Breast epithelium (tissue), 4 donors: ENCODE measurements at places on chromosomes 11 and 22.

DNA sequence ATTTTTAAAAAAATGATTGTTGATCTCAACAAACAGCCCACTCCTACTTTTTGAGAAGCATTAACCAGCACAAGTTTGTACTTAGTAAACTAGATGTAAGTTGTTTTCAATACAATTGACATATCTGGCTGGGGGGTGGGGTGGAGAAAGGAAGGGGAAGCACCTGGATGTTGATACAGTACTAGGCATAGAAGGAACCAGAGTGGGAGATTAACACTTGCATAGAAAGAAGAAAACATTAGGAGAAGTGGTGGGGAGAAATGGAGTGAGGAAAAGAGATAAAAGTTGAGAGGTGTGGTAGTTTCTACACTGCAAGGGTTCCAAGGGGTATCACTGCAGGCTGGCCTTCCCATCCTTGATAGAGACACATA, 10.6 kb upstream of the GAB2 start:
- H3K27ac ChIP-seq: no peak overlapping the region
- no peak for DNase-seq
- no peaks in the 10 kb centered on the region for H3K36me3 ChIP-seq
- no peak overlapping the region for H3K4me3 ChIP-seq
- H3K4me1 ChIP-seq: no peaks in the 10 kb centered on the region

DNA sequence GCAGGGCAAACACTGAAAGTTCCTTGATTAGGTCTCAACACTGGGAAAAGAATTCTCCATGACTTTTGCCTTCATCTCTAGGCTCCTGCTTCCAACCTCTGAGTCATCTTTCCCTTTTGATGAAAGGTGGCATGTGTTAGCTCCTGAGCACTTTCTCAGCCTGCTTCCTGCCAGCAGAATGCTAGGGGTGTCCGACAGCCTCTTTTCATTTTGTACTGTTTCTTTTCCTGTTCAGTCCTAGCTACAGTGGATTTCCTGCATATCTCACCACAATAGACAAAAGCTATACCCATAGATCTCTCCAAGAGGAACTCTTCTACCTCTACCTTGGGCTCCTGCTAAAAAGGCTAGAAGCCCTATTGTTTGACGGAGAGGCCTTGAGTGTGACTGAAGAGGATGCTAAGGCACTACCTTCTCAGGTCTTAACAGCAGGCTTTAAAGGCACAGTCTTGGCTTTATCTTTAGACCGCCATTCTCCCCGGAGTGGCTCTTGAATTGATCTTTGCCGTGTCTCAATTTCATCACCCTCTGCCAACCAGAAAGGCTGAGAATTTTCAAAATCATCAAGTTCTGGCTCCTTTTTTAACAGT, 145.5 kb downstream of the RBFOX2 start:
- no peaks in the 10 kb centered on the region for H3K36me3 ChIP-seq
- peak overlapping the region; percentile 32 for H3K27ac ChIP-seq
- no peak overlapping the region for H3K4me3 ChIP-seq
- H3K4me1 ChIP-seq: peaks cover 14% of the 10 kb centered on the region
- DNase-seq: no peak

DNA sequence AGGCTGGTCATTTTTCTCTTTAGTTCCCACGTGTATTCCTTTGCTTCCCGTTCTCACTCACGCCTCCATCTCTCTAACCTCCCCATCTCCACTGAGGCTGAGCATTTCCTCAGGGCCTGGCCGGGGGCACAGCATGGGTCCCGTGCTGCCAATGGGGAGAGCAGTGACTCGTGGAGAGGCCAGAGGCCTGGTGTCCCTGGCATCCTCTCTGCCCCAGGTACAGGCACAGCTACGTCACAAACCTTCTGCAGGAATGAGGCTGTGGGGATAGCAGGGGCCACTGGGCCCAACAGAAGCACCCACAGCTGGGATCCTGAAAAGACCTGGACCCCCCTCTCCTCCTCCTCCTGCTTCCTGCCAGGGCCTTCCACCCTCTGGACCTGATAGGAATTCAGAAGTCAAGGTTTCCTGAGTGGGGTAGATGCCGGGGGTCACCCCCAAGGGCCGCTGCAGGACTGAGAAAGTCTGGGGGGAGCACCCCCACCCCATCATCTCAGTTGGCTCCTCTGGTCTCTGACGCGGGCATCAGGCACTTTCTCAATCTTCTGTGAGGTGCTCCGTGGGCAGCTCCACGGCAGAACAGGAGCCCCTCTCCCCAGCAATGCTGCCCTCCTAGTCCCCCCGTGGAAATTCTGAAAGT, 11.8 kb downstream of the PNPLA5 start:
- H3K27me3 ChIP-seq: peaks cover 26% of the 10 kb centered on the region
- no peak overlapping the region for H3K4me3 ChIP-seq
- DNase-seq: peak; percentile 33
- no peak overlapping the region for H3K27ac ChIP-seq
- no peaks in the 10 kb centered on the region for H3K36me3 ChIP-seq
- H3K4me1 ChIP-seq: no peaks in the 10 kb centered on the region

DNA sequence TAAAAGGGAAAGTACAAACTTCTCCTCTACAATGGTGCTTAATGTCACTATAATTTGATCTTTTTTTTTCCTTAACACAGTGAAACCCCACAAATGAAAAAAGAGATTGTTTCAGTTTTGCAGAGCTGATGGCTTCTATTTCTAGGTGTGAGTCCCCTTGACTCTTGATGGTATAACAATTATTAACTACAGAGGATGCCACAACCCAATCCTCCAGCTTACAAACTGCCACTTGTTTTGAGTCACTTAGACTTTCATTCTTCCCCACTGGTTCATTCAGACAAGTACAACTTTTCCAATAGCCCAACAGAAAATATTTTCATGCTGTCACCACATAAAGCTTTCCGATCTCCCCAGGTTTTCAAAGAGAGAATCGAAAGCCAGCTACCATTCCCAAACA, 812.2 kb downstream of the LRRC4C start:
- no peaks in the 10 kb centered on the region for H3K4me1 ChIP-seq
- no peaks in the 10 kb centered on the region for H3K36me3 ChIP-seq
- H3K4me3 ChIP-seq: no peak overlapping the region
- H3K27me3 ChIP-seq: no peaks in the 10 kb centered on the region
- no peak for DNase-seq

DNA sequence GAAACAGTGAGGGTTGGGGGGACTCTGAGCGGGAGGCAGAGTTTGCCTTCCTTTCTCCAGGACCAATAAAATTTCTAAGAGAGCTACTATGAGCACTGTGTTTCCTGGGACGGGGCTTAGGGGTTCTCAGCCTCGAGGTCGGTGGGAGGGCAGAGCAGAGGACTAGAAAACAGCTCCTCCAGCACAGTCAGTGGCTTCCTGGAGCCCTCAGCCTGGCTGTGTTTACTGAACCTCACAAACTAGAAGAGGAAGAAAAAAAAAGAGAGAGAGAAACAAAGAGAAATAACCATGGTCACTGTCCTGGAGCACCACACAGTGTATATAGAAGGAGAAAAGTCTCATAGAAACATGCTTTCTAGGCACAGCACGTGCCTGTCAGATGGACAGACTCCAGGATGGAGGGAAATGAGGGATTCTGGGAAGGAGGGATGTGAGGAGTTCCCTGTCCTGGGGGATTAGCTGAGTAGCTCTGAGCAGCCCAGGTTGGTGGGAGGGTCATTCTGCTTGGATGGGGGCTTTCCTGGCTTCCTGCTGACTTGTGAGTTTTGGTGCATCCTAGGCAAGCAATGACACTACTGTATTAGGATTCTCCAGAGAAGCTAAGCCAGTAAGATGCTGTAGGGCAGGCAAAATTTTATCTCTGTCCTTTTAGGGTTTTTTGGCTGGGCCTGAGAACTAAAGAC, 3.1 kb downstream of the GSTP1 start:
- H3K4me1 ChIP-seq: peaks cover 5% of the 10 kb centered on the region
- H3K27me3 ChIP-seq: no peaks in the 10 kb centered on the region
- no peaks in the 10 kb centered on the region for H3K36me3 ChIP-seq
- no peak overlapping the region for H3K27ac ChIP-seq
- DNase-seq: no peak

GRCh38 chr11:2252018-2252417, 18.4 kb downstream of the ASCL2 start:
- H3K27ac ChIP-seq: no peak overlapping the region
- no peak overlapping the region for H3K4me3 ChIP-seq
- no peak for DNase-seq
- H3K36me3 ChIP-seq: no peaks in the 10 kb centered on the region
- H3K27me3 ChIP-seq: no peaks in the 10 kb centered on the region

DNA sequence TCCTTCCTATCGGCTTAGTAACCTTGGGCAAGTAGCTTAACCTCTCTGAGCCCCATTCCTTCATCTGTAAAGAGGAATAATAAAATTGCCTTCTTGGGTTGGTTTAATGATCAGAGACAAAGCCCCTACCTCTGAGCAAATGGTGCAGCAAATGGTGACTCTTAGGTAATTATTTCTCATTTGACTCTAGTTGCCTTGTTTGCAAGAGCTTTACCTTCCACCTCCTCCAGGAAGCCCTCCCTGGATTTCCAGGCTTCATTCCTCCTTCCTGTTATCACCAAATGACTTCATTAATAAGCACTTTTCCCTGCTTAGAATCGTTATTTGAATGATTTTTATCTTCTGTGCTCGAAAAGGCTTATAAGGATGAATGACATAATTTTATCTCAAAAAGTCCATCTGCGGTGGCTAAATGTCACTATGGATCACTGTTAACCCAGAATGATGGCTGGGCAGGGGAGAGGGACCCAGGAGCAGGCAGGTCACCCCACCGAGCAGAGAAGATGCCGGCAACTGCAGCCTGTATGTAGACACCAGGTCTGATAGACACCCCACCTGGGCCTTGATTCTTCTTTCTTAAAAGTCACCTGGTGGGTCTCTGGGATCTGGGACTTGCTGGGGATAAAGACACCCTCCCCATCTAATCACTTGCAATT, 106.6 kb downstream of the TSPAN18 start:
- H3K4me3 ChIP-seq: no peak overlapping the region
- H3K27ac ChIP-seq: peak overlapping the region; percentile 63
- no peaks in the 10 kb centered on the region for H3K27me3 ChIP-seq
- H3K36me3 ChIP-seq: no peaks in the 10 kb centered on the region

GRCh38 chr22:28630177-28630574, 49.5 kb downstream of the TTC28 start:
- no peaks in the 10 kb centered on the region for H3K4me1 ChIP-seq
- H3K27me3 ChIP-seq: no peaks in the 10 kb centered on the region

DNA sequence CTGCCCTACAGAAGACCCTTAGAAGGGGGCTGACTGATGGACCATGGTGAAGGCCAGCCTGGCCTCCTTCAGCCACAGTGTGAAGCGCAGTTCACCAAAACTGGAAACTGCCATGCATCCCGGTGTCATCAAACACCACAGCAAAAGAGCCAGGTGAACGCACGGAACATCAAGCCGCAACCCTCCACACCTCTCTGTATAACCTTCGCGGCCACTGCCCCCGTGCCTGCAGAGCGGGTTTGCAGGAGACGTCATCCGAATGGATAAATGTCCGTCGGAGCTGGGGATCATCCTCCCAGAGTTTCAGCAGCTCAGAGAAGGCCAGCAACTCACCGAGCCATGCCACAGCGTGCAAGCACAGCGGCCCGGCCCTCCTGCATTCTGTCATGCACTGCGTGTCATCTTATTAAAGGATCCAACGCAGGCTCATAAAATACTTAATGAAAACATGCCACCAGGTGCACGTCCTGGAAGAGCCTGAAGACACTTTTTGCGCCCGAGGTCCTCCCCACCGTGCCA, 309.9 kb downstream of the BRD1 start:
- no peak overlapping the region for H3K27ac ChIP-seq
- no peaks in the 10 kb centered on the region for H3K27me3 ChIP-seq
- H3K4me3 ChIP-seq: no peak overlapping the region
- no peaks in the 10 kb centered on the region for H3K36me3 ChIP-seq
- no peaks in the 10 kb centered on the region for H3K4me1 ChIP-seq
- DNase-seq: peak; percentile 24

DNA sequence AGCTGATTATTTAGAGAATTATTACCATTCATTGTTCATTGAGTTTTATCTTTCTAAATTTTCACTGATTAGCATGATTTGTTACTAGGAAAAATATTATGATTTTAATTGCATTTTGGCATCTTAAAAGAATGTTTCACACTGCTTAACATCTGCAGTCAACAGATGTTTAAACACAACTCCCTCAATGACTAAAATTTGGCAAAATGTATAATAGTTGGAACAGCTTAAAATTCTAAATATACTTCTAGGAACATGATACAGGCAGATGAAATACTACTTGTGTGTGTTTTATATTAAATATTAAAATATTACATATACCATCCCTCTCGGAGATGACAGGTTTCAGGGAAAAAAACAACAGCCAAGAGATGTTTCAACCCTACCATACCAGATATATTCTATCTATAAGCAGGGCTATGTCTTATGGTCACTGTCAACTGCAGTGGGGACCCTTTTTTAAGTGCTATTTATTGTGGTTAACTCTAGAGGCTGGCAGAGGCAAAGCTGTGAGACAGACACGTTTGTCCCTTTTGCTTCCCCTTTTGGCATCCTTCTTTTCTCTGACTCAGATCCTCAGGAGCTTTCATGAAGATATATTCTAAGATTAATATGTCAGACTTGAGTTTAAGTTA, 81.9 kb downstream of the BDNF start:
- no peak overlapping the region for H3K27ac ChIP-seq
- no peak for DNase-seq
- no peak overlapping the region for H3K4me3 ChIP-seq
- no peaks in the 10 kb centered on the region for H3K27me3 ChIP-seq

DNA sequence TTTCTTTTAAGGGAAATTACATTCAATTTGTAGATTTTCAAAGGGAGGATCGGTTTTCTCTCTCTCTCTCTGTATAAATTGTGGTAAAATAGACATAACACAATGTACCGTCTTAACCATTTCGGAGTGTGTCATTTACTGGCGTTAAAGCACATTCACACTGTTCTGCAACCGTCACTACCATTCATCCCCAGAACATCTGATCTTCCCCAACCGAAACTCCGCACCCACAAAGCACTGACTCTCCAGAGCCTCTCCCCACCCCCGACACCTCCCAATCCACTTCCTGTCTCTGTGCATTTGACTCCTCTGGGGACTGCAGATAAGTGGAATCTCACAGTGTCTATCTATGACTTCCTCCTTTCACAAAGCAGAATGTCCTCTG, 15.9 kb upstream of the GRAMD4 start:
- no peak overlapping the region for H3K4me3 ChIP-seq
- H3K36me3 ChIP-seq: no peaks in the 10 kb centered on the region
- DNase-seq: no peak
- no peak overlapping the region for H3K27ac ChIP-seq

DNA sequence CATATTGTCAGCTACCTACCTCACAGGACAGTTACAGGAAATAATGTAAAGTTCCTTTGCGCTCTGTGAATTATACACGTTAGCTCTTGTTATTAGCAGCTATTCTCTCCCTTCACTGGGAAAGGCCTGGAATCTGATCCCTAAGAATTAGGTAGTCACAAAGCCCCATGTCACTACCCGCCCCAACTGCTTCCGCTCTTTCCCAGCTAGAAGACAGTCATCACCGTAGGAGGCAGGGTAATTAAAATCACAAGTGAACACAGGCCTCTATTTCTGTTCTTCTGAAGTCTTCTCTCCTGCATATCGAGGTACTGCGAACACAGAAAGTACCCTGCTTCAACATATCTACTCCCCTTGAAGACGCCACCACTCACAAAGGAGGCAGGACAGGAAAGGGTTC, 12.6 kb upstream of the AHNAK start:
- H3K36me3 ChIP-seq: no peaks in the 10 kb centered on the region
- H3K4me3 ChIP-seq: no peak overlapping the region
- DNase-seq: no peak
- H3K4me1 ChIP-seq: peaks cover 30% of the 10 kb centered on the region
